ENCODE measurements at places on chromosomes 6 and 20. TPM values are rescaled to one million over a fixed set of nuclear protein-coding genes. Genes with fewer than 3 reads are reported as not detected.

DNA sequence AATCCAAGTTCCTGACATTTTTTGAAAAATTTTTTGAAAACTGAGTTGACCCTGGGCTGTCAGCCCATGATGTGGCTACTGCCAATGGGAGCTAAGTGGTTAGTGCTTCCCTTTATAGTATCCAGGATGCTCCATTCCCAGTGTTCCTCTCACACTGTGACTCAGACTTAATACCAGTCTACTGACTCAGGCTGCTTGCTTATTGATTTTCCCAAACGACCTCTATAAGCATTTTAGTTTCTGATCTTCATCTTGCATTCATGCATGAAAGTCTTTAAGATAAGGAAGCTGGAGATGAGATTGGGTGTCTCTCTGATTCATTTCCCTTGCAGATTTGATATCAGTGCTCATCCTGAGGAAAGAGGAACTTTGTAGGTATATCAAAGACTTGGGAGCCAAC is 560.0 kb downstream of the TBC1D32 start:
- DNase-seq: no peak

The TMC2 gene
- not detected for total RNA-seq

GRCh38 chr20:33791959-33792597 is 19.1 kb upstream of the CHMP4B start:
- DNase-seq: peak; percentile 40

DNA sequence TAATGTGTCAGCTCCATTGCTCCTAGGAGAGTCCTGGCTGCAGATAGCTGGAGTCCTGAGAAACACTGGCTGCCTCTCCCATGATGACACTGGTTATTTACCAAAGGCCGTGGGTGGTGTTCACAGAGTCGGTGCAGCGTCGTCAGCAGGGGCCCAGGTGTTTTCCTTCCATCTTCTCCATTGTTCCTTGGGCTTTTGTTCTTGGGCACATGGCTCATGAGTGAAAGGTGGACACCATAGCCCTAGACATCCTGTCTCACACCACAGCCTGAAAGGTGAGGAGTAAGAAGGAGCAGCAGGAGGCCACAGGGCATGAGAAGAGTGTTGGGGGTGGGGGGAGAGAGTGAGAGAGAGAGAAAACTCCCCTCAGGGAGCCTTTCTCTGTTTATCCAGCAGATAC is 9.1 kb downstream of the CST5 start:
- no peak for DNase-seq

DNA sequence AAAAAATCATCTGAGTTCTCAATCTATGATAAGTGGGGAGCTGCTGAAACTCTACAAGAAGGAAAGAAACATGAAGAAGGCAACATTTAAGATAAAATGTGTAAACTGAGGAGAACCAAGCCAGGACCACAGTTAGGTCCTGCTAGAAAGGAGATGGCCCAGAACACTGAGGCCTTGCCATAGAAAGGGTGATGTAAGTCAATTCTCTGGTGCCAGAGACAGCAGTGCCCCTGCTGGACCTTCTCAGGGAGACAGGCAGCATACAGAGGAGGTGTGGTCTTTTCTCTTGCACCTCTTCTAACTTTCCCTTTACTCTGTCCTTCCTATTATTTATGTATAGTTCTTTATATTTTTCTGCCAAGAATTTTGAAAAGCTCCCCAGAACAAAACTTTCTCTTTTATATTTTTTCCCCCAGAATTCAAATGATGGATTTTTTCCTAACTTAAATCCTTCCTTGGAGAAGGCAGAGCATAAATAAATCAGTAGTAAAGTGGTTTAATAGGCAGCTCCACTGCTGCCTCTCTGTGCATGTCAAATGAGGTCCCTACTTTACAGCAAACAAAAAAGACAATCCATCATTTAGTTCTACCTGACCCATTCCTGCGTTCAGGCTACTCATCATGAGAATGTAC is 9.0 kb downstream of the UQCC2 start:
- DNase-seq: no peak

The C6orf163 gene
- 1.9 TPM for total RNA-seq

- no peak for DNase-seq
Observed at GRCh38 chr6:3041606-3042005, 26.7 kb upstream of the RIPK1 start.

The SEL1L2 gene
- 1.2 TPM for total RNA-seq

DNA sequence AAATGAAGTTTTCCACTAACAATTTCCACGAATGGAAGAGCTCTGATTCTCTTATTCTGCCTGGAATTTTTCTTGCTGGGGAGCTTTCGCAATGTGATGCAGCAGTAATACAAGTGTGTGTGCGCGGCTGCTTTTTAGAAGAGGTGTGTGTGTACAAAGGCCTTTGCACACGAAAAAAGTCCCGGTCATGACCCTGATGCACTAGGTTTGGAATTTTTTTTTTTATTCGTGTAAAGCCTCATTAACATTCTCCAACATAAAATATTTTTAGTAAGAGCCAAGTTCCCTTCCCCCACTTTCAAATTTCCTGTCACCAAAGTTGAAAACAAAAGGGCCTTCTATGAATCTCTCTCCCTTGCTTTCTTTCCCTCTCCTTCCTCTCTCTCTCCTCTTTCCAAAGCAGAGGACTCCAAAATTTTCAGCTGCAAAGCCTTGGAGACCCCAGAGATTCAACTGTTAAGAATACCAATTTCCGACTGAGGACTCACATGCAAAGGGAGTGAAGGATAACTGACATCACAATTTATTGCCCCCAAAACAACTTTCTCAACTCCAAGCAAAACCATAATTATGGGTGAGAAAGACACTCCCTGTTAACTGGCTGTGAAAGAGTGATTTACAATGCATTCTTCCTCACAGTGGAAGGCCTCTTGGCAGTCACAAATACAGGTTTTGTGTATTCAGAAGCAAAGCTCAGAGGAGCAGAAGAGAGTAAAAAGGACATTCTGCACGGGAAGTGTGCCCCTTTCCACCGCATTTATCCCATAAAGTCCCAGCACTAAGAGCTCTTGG is 421.2 kb upstream of the JARID2 start:
- no peak for DNase-seq

GRCh38 chr6:14477559-14477958 is 360.0 kb downstream of the CD83 start:
- no peak for DNase-seq

DNA sequence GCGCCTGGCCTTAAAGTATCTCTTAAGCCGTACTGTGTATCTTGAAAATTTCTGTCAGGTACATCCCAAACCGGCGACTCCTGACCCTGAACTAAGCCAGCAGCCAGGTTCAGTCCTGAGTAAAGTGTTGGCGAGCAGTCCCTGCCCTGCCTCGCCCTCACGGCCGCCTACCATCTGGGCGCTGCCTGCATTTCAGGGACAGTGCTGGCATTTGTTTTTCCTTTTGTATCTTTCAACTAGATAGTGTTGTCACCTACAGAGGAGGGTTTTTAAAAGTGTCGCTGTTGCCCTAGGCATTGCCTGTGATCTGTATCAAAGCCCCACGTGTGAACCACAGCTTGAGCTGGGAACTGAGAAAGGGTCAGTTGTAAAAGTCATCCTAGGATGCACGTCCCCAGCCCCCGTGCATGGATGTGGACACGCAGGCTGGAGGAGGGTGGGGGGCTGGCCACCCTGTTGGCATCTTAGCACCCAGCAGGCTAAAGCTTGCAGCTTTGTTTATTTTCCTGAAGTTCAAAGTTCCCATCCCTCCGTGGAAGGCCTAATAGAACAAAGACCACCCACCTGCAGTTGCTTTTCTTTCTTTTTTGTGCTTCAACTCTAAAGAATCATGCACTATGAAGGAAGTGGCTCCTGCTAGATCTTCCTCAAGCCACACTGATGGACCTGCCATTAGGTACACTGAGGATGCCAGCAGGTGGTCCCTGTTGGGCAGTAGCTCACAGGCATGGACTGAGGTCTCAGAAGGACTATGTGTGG is 136.8 kb downstream of the ZDHHC14 start:
- DNase-seq: no peak

The CHRNA4 gene
- 1.1 TPM for total RNA-seq

The HLA-DOA gene
- total RNA-seq: 22.8 TPM

GRCh38 chr6:136236466-136237293 is 13.4 kb downstream of the MTFR2 start:
- DNase-seq: no peak

The RBPJL gene
- total RNA-seq: not detected

DNA sequence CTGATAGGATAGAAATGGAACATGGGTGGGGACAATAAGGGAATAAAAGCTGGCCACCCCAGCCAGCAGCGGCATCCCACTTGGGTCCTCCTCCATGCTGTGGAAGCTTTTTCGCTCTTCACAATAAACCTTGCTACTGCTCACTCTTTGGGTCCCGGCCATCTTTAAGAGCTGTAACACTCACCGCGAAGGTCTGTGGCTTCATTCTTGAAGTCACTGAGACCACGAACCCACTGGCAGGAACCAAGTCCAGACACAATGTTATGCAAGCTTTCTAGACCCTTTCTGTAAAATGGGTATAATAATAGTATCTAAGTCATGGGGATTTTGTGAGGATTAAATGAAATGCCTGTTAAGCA is 48.9 kb upstream of the EZR start:
- no peak for DNase-seq

DNA sequence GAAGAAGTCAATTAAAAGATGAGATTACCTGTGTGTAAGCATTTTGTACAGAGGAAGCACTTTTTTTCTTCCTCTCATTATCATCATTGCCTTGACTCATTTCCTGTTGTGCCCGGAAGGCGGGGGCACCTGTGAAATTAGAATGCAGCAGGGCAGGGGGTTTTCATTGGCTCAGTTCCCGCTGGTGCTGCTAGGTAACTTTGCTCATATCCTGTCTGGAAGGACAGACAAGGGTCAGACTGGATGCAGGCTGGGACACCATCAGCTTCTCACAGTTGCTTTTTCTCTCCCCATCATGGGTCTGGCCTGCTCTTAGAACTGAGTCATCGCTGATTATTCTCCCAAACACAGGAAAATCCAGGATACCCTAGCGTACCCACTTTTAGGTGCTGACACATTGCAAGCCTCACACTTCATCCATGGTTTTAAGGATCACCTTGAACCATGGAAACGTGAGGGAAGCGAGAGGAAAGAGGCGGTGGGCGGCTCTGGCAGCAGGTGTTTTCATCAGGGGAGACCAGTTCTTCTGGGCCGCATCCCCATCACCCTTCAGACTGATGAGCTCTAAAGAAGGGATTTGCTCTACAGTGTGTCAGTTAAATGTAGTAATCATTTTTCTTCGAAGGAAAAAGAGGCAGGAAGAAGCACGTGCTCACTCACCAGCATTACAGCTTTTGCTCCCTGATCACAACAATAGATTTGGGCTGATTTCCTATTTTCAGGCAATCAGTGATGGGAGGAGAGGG is 195.7 kb upstream of the SASH1 start:
- no peak for DNase-seq

The RBM24 gene
- 166 TPM for total RNA-seq

- DNase-seq: no peak
Observed at GRCh38 chr6:110083875-110084585, 95.4 kb downstream of the WASF1 start.

DNA sequence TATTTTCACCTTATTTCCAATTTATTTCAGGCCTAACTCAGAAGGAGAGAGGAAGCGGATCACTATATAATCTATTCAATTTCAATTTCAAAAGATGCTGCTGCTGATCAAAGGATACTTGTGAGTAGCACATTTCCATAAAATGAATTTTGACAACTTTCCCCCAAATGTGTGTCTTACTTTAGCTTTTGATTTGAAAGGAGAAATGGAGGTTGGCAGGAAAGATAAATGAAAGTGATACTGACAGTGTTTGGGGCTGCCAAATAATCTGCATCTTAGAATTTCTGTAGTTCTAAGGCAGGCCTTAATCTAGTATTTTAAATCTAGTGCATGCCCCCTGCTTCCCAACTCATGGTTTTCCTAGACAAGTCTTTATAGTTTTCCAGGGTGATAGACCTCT is 535.4 kb downstream of the DOK5 start:
- no peak for DNase-seq

GRCh38 chr20:53215166-53215565 is 243.0 kb downstream of the TSHZ2 start:
- DNase-seq: no peak

- no peak for DNase-seq
Observed at GRCh38 chr6:142708651-142709050, 236.3 kb downstream of the HIVEP2 start.

DNA sequence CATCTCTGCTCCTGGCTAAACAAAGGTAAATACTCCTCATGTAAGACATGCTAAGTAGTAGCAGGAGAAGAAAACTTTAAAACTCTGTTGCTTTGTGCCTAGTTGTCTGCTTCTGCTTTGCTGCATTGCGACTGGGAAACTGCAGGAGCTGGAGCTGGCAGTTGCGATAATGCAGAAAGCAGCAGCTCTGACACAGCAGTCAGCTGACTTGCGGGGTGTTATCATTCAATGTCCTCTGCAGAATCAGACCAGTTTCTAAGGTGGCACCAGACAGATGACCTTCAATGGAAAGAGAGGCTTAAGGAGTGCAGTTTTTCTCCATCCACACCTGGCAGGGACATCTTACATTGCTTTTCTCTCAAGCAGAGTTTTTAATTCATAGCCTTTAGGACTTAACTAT is 69.9 kb upstream of the SOX4 start:
- no peak for DNase-seq

The SLC17A2 gene
- not detected for total RNA-seq

DNA sequence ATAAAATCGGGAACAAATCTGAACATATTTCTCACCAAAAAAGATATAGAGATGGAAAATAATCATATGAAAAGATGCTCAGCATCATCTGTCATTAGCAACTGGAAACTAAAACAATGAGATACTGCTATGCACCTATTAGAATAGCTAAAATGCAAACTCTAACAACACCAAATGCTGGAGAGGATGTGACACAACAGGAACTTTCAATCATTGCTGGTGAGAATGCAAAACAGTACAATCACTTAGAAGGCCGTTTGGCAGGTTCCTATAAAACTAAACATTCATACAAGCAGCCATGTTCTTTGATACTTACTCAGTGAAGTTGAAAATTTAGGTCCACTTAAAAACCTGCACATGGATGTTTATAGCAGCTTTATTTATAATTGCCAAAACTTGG is 67.0 kb downstream of the FAM50B start:
- DNase-seq: no peak

The TSPO2 gene
- not detected for total RNA-seq

DNA sequence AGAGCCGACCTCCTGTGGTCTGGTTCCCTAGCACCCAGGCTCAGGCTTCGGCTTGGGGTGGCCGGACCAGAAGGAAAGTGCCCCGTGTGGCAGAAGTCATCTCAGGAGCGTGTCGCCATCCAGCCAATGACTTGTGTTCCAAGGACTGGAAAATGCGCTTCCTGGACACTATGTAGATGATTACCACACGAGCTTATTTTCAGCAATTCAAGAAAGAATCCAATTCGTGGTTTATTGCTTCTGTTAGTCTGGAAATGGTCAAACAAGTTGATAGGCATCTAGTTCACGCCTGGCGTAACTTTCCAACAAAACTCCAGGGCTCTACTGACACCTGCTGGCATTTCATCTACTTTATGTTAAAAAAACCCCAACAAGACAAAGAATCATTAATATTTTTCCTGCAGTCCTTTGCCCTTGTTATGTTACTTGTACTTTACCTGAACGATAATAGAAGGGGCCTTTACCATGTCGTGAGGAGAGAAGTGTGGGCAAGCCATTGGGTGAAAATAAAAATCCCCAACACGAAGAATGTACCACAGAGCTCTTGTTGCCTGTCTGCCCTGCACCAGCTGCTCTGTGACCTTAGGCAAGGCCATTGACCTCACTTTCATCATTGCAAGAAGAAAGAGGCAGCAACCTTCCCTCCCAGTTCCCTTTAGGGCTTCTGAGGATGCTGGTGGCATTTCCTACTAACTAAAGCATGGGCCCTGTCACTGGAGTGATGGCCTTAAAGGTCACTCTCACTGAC is 154.7 kb upstream of the LAMP5 start:
- peak; percentile 24 for DNase-seq

GRCh38 chr20:59047938-59048680 is 5.5 kb upstream of the PRELID3B start:
- DNase-seq: no peak

All from heart right ventricle (tissue), 16 donors.